ENCODE measurements at places on chromosomes 16 and 17.

GRCh38 chr16:28304214-28304613, 11.9 kb downstream of the SBK1 start:
- no peak for DNase-seq

DNA sequence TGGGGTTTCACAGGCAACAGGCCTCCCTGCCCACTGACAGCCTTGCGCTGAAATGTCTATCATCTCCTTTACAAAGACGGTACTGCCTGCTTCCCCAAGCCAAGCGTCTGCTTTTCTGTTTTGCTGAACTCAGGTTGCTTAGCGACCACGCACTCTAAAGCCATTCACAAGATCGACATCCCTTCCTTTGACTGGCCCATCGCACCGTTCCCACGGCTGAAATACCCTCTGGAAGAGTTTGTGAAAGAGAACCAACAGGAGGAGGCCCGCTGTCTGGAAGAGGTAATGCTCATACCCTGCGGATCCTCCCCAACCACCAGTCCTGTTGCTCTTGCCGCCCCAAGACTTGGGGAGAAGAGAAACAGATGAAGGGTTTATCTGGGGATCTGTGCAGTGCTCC, 28.7 kb downstream of the TMEM186 start:
- DNase-seq, result no peak

DNA sequence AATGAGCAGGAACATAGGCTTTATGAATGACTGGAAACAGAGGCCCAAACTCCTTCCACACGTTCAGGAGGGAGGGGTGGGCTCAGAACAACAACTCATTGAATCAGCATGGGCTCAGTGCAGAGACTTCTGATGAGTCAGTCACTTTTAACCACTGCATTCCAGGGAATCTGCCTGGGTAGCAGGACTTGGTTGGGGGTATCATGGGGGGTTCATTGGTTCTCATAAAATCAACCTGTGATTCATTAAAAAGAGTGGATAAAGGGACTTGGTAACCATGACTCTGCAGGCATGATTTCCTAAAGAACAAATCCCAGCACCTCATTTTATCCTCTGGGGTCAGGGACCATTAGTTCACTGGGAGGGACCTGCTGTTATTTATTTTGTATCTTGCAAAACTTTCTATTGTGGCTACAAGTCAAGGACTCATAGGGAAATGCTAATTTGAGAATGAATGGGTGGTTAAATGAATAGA, 13.8 kb downstream of the ITGB3 start:
- DNase-seq, result no peak

DNA sequence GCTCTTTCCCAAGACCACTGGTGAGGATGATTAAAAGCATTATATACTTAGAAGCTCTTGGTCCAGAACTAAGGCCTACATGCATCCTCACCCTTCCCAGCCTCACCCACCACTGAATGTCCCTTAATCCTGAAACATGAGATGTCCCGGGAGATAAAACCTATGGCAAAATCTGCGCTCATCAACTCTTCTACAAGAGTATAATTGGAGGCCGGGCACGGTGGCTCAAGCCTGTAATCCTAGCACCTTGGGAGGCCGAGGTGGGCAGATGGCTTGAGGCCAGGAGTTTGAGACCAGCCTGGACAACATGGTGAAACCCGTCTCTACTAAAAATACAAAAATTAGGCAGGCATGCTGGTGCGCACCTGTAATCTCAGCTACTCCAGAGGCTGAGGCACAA, 13.3 kb downstream of the ACACA start:
- DNase-seq, result no peak

- DNase-seq, result no peak
Observed at GRCh38 chr16:31094088-31094423, 541 bp downstream of the VKORC1 start.

DNA sequence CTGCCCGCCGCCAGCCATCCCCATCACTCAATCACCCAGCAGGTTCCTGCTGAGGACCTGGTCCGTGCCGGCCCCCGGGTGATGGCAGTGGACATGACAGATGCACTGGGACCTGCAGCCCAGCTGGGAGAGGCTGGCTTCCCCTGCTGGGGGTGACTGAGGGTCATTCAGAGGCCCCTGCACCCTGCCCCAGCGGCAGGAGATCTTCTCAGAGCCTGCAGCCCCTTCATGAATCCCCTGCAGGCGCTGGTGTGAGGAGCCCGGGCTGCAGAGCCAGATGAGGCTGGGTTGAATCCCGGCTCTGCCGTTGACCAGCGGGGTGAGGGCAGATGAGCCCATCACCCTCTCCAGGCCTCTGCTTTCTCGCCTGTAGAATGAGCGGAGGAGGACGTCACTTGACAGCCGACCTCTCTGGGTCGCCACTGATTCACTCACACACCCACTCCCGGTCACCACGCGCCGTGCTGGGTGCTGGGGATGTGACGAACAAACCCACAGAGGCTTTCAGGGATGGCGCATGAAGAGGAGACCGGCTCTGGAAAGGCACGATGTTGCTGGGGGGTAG, 95.2 kb upstream of the CIBAR2 start:
- DNase-seq, result no peak

DNA sequence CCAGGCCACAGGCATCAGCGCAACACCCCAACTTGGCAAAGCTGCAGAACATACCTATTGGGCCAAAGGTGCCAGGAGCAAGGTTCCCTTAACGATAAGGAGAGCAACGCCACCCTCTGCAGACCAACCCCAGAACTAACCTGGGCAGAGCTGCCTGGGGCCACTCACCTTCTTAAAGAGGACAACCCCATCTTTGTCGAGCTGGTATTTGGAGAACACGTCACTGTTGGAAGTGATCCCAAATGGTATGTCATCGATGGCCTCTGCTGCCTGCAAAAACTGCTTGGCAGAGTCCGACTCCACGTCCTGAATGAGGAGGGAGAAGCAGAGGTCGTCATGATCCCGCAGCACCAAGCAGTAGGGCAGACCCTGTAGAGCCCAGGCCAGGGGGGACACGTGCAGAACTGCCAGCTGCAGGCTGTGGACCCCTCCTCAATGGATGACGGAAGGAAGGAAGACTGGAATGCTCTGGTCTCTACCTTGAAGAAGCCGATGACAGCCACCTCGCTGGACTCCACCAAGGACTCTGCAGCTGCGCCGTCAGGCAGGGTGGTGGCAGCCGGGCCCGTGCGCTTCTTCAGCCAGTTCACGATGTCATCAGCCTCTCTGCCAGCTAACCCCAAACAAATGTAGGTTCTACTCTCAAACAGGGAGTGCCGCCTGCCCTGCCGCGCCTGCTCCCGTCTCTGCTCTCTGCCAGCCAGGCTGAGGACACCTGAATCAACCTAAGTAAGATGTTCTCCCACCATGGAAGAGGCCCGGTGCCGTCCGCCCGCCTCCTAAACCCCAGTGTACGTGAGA, 5.2 kb downstream of the P4HB start:
- DNase-seq, result no peak

- DNase-seq, result peak; percentile 80
Observed at GRCh38 chr17:75182569-75183436, at the start of gene SUMO2. TSS of gene SUMO2 (minus strand) at chr17:75182959. CDS start at chr17:75182834, 125 bp downstream.

Measured in esophagus squamous epithelium (tissue), 5 donors.